ENCODE measurements at places on chromosomes 7 and 10.

GRCh38 chr10:118956802-118957442, 72.6 kb upstream of the NANOS1 start:
- no peak for DNase-seq

- no peak for DNase-seq
Measured at GRCh38 chr7:41574377-41574776, 128.5 kb downstream of the INHBA start.

- DNase-seq = no peak
Measured at GRCh38 chr7:133429371-133429770, 176.5 kb downstream of the EXOC4 start.

GRCh38 chr7:23907012-23907411, 197.0 kb downstream of the STK31 start:
- no peak for DNase-seq

GRCh38 chr7:80253237-80253636, 118.6 kb downstream of the GNAI1 start:
- DNase-seq = no peak
